Posterior vena cava (tissue), 2 donors: ENCODE measurements at places on chromosomes 1 and 21. TPM values are rescaled to one million over a fixed set of nuclear protein-coding genes. Genes with fewer than 3 reads are reported as not detected.

- no peak for DNase-seq
Measured at GRCh38 chr1:77511440-77511840, 171.0 kb downstream of the ZZZ3 start.

WDR64 gene
- total RNA-seq, result not detected

APOBEC4 gene
- total RNA-seq, result not detected

- no peak for DNase-seq
Measured at GRCh38 chr1:233230011-233230410, 65.5 kb downstream of the PCNX2 start.

- no peak for DNase-seq
Measured at GRCh38 chr1:191508239-191508638, 650.0 kb upstream of the RGS18 start.

- DNase-seq, result no peak
Measured at GRCh38 chr1:63448731-63449246, 74.2 kb downstream of the ITGB3BP start.

DNA sequence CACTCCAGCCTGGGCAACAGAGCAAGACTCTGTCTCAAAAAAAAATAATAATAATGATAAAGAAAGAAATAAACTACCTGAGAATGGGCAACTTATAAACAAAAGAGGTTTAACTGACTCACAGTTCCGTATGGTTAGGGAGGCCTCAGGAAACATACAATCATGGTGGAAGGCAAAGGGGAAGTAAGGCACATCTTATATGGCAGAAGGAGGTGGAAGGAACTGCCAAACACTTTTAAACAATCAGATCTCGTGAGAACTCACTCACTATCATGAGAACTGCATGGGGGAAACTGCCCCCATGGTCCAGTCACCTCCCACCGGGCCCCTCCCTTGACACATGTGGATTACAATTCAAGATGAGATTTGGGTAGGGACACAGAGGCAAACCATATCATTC is 6.3 kb upstream of the EGLN1 start:
- DNase-seq, result no peak

GRCh38 chr1:30686236-30686935 is 37.0 kb downstream of the MATN1 start:
- DNase-seq, result peak; percentile 57

FOXO6 gene
- 0.62 TPM for total RNA-seq

- no peak for DNase-seq
Measured at GRCh38 chr1:54610048-54610447, 13.3 kb downstream of the FAM151A start.

- no peak for DNase-seq
Measured at GRCh38 chr1:231550448-231550781, 21.9 kb downstream of the TSNAX start.

LCE1D gene
- total RNA-seq, result not detected

- DNase-seq, result peak; percentile 34
Measured at GRCh38 chr21:43295066-43295958, 126.5 kb downstream of the CRYAA start.
